ENCODE measurements at places on chromosomes 4 and X. TPM values are rescaled to one million over a fixed set of nuclear protein-coding genes. Genes with fewer than 3 reads are reported as not detected.

The AKAP4 gene
- total RNA-seq: not detected

The SPANXD gene
- total RNA-seq: not detected

The GDPD2 gene
- total RNA-seq: not detected

The PCDH18 gene
- total RNA-seq: 1.5 TPM

The RNF150 gene
- 0.69 TPM for total RNA-seq

The IL3RA gene
- total RNA-seq: not detected

- DNase-seq: no peak
Measured at GRCh38 chrX:131279617-131280016, 9.5 kb downstream of the IGSF1 start.

DNA sequence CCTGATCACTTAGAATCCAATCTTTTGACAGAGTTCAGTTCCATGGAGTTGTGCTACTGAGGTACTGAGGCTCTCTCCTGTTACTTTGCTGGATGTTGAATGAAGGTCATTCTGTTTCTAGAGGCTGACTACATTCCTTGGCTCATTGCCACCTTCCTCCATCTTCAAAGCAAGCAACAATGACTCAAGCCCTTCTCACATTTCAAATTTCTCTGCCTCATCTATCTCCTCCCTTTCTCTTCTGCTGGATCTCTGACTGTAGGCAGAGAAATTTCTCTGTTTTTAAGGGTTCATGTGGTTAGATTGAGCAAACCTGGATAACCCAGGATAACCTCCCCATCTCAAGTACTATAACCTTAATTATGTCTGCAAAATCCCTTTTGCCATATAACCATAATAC is 775.4 kb downstream of the STPG2 start:
- peak; percentile 58 for DNase-seq

DNA sequence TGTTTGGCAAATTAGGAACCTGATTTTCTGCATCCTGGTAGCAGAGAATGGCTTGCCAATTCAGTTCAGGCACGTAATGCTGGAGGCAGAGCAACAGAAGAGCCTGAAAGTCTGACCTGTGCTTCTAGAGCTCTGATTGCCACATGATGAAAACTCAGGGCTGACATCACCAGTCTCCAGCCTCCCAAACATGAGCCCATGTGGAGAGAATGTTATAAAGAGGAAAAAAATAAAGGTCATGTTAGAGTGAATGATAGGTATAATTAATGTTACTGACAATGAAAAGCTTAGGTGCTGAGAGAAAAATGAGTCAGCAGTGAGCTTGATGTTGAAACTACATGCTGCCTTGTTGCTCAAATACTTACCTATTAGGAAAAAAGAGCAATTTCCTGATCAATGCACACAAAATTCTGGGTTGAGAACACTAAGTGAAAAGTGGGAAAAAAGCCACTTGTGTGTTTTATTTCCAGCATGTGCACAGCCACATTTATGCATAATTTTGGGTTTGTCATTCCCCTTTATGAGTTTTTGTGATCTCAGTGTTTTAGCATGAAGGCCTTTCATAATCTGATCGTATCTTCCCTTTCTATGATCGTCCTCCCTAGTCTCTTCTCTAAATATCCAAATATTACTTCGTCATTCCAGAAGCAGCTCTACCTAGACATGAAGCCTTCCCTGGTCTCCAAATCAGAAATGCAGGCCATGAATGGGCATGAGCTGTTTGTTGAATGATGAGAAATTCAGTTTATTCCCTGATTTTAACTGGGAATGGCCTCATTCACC is 113.3 kb upstream of the CPEB2 start:
- peak; percentile 80 for DNase-seq

DNA sequence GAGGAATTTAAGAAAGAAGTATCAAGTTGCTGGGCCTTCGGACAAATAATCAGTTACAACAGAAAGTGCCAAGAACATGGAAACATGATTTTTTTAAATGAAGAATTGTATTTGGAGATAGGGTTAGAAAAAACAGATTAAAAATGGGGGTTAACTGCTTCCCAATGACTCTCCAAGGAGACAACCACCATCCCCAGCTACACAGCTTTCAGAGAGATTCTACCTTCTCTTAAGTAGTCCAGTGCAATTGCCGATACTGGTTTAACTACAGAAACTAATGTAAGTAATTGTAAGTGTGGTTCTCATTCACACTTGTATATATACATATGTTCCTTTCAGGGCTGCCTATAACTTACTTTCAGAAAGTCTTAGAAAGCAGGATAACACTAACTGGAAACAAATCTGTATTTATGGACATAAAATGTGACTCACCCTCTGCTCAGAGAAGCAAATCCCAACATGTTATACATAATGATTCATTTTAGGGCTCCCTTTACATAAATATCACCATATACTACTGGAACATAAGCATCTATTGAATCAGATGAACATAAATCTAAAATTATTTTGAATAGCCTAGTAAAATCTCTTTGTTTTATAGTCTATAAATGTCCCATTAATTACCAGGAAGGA is 248.9 kb upstream of the UGT8 start:
- DNase-seq: no peak

- no peak for DNase-seq
Measured at GRCh38 chr4:28062562-28062961, 1201.9 kb downstream of the STIM2 start.

GRCh38 chrX:41932885-41933284 is 9.5 kb upstream of the CASK start:
- DNase-seq: no peak

- DNase-seq: no peak
Measured at GRCh38 chr4:76301775-76302162, 4.8 kb upstream of the STBD1 start.

DNA sequence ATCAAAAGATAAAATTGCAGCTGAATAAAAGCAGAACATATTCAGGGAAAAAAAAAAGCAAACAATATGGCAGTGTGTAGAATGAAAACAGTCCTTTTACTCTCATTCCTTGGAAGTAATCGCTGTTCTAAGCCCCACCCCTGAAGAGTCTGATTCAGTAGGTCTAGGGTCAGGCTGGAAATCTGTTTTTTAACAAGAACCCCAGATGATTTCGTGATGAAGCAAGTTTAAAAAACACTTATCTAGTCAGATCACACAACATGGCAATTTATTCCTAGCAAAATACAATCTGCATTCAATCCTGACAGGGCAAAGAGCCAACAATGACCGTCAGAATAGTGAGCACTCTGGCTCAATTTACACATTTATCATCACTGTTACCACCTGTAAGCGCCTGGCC is 16.1 kb downstream of the FAM120C start:
- DNase-seq: no peak

GRCh38 chr4:88736264-88736663 is 38.6 kb upstream of the NAP1L5 start:
- no peak for DNase-seq

GRCh38 chr4:136643416-136643815 is 888.9 kb downstream of the PCDH18 start:
- DNase-seq: no peak

DNA sequence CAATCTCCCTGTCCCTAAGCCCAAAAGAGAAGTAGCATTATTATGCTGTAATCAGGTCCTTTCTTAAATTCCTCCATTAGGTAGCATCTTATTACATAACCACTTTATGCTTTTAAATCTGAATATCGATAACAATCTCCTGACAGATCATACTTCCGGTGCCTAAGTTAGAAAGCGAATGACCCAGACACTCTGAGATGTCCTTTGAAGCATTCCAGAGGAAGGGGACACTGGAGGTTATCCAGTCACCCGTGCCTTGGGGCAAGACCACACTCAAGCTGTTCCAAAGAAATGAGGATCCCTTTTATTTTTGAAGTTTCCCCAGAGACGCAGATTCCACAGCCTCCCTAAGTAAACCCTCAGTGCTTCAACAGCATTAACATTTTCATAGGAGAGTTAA is 125.7 kb downstream of the PALLD start:
- DNase-seq: no peak

GRCh38 chr4:52110171-52110570 is 59.1 kb downstream of the SPATA18 start:
- no peak for DNase-seq

DNA sequence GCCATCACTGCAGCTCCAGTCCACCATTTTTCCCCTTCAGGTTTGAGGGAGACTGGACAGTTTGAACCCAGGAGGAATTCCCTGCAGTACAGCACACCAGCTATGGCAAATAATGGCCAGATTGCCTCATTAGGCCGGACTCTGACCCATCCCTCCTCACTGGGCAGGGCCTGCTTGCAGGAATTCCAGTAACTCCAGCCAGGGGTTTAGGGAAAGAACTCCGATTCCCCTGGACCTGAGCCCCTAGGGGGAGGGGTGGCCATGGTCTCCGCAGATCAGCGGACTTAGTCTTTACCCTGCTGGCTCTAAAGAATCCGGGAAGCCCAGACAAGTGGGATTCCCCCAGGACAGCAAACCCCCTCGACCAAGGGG is 342.8 kb downstream of the DMD start:
- no peak for DNase-seq

All from epithelial cell of proximal tubule (primary cell).